ENCODE measurements at places on chromosomes 1 and 21.

- H3K4me3 ChIP-seq: no peak overlapping the region
- no peaks in the 10 kb centered on the region for H3K36me3 ChIP-seq
- no peak overlapping the region for H3K27ac ChIP-seq
- no peaks in the 10 kb centered on the region for H3K27me3 ChIP-seq
- peaks cover 29% of the 10 kb centered on the region for H3K4me1 ChIP-seq
These were observed 34.4 kb downstream of the ATP2B4 start for GRCh38 chr1:203660931-203661484.

DNA sequence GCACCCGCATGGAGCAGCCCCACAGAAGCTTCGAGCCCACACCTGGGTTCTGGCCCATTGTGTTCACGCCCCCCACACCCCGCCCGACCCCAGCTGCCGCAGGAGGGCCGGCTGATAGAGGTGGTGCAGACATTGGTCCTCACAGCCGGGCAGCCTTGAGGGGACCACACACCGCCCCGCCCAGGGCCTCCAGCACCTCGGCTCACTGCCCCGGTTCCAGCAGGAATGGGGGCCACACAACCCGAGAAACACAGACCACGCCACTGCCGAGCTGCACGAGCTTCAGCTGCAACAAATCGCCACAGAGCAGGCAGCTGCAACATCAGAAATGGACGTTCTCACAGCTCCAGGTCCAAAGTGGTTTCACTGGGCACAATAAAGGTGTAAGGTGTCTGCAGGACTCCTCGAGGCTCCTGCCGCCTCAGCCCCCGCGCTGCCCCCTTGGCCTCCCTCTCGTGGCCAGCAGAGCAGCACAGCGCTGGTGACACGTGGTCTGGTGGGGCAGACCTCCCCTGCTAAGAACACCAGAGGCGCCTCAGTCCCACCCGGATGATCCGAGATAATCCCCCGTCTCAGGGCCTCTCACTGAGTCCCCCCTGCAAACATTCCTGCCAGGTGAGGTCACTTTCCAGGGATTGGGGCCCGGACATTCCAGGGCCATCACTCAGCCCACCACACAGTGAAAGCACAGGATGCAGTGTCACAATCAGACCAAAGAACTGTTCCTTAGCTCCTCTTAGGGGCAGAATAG lies 62.3 kb upstream of the ADARB1 start:
- no peak overlapping the region for H3K4me3 ChIP-seq
- H3K27me3 ChIP-seq: no peaks in the 10 kb centered on the region
- H3K36me3 ChIP-seq: no peaks in the 10 kb centered on the region

- H3K27me3 ChIP-seq: no peaks in the 10 kb centered on the region
- no peak overlapping the region for H3K27ac ChIP-seq
- H3K36me3 ChIP-seq: no peaks in the 10 kb centered on the region
- H3K4me3 ChIP-seq: no peak overlapping the region
- H3K4me1 ChIP-seq: peaks cover 2% of the 10 kb centered on the region
These were observed 48.1 kb upstream of the ENAH start for GRCh38 chr1:225700889-225701465.

GRCh38 chr21:42739061-42739931 lies 85.9 kb downstream of the PDE9A start:
- H3K27me3 ChIP-seq: no peaks in the 10 kb centered on the region
- H3K4me3 ChIP-seq: no peak overlapping the region
- no peak overlapping the region for H3K27ac ChIP-seq

- no peaks in the 10 kb centered on the region for H3K36me3 ChIP-seq
- H3K4me3 ChIP-seq: no peak overlapping the region
- H3K27ac ChIP-seq: no peak overlapping the region
- peaks cover 9% of the 10 kb centered on the region for H3K4me1 ChIP-seq
- H3K27me3 ChIP-seq: no peaks in the 10 kb centered on the region
These were observed 40.3 kb upstream of the THEM4 start for GRCh38 chr1:151949371-151950193.

GRCh38 chr1:12316331-12316730 lies 86.5 kb downstream of the VPS13D start:
- H3K4me3 ChIP-seq: no peak overlapping the region
- no peaks in the 10 kb centered on the region for H3K4me1 ChIP-seq
- no peaks in the 10 kb centered on the region for H3K27me3 ChIP-seq
- H3K27ac ChIP-seq: no peak overlapping the region
- no peak for DNase-seq

GRCh38 chr1:150479370-150479769 lies 7.8 kb upstream of the TARS2 start:
- no peak for DNase-seq
- H3K4me3 ChIP-seq: no peak overlapping the region
- H3K27ac ChIP-seq: no peak overlapping the region
- no peaks in the 10 kb centered on the region for H3K36me3 ChIP-seq
- peaks cover 12% of the 10 kb centered on the region for H3K4me1 ChIP-seq

DNA sequence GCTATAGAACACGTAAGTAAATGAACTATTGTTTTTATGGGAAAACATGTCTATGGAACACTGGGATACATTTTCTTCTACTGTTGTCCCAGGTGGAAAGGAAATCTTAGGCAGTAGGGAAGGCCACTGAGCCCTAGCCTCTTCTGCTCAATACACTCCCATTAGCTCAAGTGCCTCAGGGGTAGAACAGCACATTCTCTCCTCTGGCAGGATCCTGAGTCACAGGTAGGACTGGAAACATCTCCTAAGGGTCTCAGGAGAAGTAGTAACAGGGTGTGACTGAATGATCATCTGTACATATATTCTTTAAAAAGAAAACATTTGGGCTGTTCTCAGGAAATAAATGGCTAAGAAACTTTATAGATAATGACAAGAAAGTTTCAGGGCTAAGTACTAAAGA lies 175.6 kb upstream of the ESRRG start:
- no peak overlapping the region for H3K27ac ChIP-seq
- no peak overlapping the region for H3K4me3 ChIP-seq
- no peaks in the 10 kb centered on the region for H3K4me1 ChIP-seq
- H3K36me3 ChIP-seq: no peaks in the 10 kb centered on the region
- no peaks in the 10 kb centered on the region for H3K27me3 ChIP-seq

- no peaks in the 10 kb centered on the region for H3K27me3 ChIP-seq
- no peaks in the 10 kb centered on the region for H3K4me1 ChIP-seq
- DNase-seq: peak; percentile 24
These were observed 354.0 kb upstream of the DUSP10 start for GRCh38 chr1:222095606-222096475.

DNA sequence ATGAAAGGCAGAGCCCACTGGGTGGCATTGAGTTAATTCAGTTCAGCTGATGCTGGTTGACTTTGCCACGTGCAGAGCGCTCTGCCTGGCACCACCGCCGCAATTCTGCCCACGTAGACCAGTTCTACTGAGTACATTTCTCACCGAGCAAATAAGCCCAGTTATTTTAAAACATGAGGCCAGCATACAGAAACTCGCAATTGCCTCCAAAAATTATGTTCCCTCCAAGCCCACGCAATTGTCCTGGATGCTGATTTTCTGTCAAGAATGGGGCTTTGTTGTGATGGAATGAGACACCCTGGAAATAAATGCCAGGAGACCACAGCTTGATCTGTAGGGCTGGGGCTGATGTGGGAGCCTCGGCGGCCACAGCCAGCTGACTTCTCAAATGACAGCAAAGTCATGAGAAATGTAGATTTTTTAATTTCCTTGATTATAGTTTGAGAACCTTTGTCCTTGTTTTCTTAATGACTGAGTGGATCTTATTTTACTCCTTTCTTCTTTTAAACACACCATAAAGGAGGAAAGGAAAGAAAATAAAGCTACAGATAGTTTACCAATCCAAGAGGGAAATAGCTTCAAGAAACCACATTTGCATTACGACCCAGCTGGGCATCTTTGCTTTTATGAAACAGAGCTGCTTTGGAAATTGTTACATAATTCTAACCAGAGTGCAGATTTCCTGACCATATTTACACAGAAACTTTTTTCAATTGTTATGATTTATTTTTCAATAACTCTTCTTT lies 11.6 kb upstream of the PARP1 start:
- no peak for DNase-seq
- no peak overlapping the region for H3K4me3 ChIP-seq
- no peaks in the 10 kb centered on the region for H3K27me3 ChIP-seq
- no peak overlapping the region for H3K27ac ChIP-seq

DNA sequence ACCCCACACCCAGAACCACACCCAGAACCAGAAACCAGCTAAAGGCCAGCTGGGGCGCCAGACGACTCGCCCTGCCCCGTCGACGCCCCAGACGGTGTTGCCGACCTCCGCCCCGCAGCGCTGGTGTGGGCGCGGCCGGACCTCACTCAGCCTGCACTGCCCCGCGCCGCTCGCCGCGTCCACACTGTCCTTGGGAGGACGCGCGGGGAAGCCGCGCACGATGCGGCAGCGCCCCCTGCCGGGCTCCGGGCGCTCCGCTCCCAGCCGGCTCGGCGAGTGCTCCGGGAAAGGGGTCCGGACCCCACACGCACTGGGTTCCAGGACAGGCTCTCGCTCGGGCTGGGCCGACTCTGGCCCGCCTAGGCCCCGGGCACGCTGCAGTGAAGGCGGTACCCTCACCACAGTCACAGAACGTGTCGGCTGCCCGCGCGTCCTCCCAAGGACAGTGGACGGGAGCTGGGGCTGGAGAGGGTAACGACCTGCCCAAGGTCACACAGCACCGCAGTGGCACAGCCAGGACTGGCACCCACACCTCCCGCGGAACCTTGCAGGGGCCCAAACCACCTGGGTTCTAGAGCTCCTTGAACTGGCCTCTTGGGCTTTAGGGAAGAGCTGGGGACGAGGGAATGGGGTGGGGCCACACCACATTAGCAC lies 90.2 kb downstream of the DMRTA2 start:
- H3K4me3 ChIP-seq: peak overlapping the region; percentile 24
- H3K27me3 ChIP-seq: no peaks in the 10 kb centered on the region
- DNase-seq: peak; percentile 65
- H3K36me3 ChIP-seq: no peaks in the 10 kb centered on the region
- no peak overlapping the region for H3K27ac ChIP-seq

- peaks cover 8% of the 10 kb centered on the region for H3K4me1 ChIP-seq
- no peak overlapping the region for H3K27ac ChIP-seq
- no peaks in the 10 kb centered on the region for H3K36me3 ChIP-seq
- DNase-seq: peak; percentile 82
- no peaks in the 10 kb centered on the region for H3K27me3 ChIP-seq
- no peak overlapping the region for H3K4me3 ChIP-seq
These were observed 10.0 kb downstream of the YBEY start for GRCh38 chr21:46295996-46296752.

GRCh38 chr1:84505493-84506001 lies 639 bp upstream of the SPATA1 start:
- DNase-seq: no peak
- no peaks in the 10 kb centered on the region for H3K27me3 ChIP-seq
- peak overlapping the region; percentile 76 for H3K27ac ChIP-seq
- no peaks in the 10 kb centered on the region for H3K36me3 ChIP-seq
- peaks cover 1% of the 10 kb centered on the region for H3K4me1 ChIP-seq

GRCh38 chr1:153881751-153882150 lies 41.0 kb downstream of the GATAD2B start:
- H3K27ac ChIP-seq: peak overlapping the region; percentile 70
- no peak for DNase-seq
- H3K4me3 ChIP-seq: peak overlapping the region; percentile 8
- H3K4me1 ChIP-seq: peaks cover 8% of the 10 kb centered on the region
- no peaks in the 10 kb centered on the region for H3K27me3 ChIP-seq

GRCh38 chr1:110390096-110390495 lies 730 bp downstream of the SLC16A4 start:
- H3K27me3 ChIP-seq: no peaks in the 10 kb centered on the region
- peak overlapping the region; percentile 28 for H3K4me3 ChIP-seq
- H3K4me1 ChIP-seq: peaks cover 10% of the 10 kb centered on the region
- H3K27ac ChIP-seq: peak overlapping the region; percentile 68

GRCh38 chr1:213110349-213111300 lies 59.6 kb downstream of the RPS6KC1 start:
- H3K36me3 ChIP-seq: no peaks in the 10 kb centered on the region
- H3K27me3 ChIP-seq: no peaks in the 10 kb centered on the region
- DNase-seq: no peak
- no peak overlapping the region for H3K4me3 ChIP-seq

DNA sequence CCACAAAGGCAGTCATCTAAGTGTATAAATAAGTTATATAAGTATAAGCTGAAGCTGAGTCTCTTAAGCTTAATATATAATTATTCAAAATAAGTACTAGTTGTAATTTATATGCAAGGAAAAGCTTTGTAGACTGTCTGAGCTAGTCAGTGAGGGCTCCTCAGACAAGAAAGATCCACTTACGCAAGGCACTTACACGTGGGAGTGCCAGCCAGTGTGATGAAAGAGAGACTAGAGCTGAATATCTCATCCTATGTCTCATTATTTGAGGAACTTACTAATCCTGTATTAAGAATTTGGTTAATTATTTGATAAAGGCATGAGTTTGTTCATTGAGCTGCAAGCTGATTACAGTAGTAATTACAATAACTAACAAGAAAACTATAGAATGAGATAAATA lies 146.9 kb downstream of the PDE4B start:
- no peaks in the 10 kb centered on the region for H3K36me3 ChIP-seq
- no peak overlapping the region for H3K27ac ChIP-seq
- no peak for DNase-seq
- no peaks in the 10 kb centered on the region for H3K27me3 ChIP-seq
- H3K4me1 ChIP-seq: no peaks in the 10 kb centered on the region

DNA sequence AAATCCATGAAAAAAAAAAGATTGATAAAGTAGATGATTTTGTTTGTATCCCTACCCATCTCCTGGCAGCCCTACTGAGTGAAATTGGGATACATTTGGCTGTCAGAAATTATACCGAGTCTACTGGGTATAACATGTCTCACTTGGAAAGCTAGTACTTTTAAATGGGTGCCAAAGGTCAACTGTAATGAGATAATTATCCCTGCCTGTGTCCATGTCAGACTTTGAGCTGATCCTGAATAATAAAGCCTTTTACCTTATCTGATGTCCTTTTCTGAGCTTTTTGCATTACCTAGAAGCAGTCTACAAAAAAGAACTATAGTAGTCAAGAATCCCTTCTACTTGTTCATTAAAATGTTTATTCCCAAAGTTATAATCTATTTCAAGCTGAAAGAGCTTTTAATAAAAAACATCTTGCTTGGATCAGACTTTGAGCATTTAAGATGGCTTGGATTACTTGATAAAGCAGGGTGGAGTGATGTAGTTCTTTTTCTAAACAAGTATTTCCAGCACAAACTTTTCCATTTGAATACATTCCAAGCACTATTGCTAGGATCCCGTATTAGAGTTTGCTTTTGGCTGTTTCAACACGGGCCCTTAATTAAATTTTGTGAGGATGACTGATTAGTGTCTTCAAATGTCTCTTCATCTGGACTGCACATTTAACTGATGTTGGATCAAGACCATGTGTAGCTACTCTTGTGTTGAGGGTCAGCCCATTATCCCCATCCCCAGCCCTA lies 69.2 kb downstream of the DTL start:
- H3K27me3 ChIP-seq: no peaks in the 10 kb centered on the region
- H3K36me3 ChIP-seq: no peaks in the 10 kb centered on the region
- H3K4me1 ChIP-seq: no peaks in the 10 kb centered on the region
- H3K27ac ChIP-seq: no peak overlapping the region
- no peak overlapping the region for H3K4me3 ChIP-seq
- no peak for DNase-seq

DNA sequence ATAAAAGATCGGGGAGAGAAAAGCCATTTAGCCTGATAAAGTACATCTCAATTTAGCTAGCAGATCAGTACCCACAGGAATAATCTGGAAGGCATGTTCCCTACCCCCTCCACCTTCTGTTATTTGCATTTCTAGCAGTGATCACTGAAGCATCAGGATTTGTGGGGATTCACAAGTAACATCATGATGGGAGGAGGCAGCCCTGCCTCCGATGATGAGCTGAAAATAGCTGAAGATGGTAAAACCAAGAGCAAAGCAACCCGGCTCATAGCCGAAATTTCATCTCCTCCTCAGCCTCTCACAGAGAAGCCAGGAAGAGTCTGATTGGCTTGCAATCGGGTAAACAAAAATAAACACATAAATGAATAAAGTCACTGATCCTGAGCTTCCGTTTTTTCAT lies 2.4 kb downstream of the CCSAP start:
- no peak overlapping the region for H3K27ac ChIP-seq
- DNase-seq: no peak
- no peaks in the 10 kb centered on the region for H3K36me3 ChIP-seq
- peaks cover 2% of the 10 kb centered on the region for H3K4me1 ChIP-seq
- no peaks in the 10 kb centered on the region for H3K27me3 ChIP-seq

Data from ovary (tissue), 10 donors.